ENCODE measurements at places on chromosomes 7 and 10.

GRCh38 chr7:4460597-4460996 is 221.5 kb upstream of the FOXK1 start:
- no peak for DNase-seq

DNA sequence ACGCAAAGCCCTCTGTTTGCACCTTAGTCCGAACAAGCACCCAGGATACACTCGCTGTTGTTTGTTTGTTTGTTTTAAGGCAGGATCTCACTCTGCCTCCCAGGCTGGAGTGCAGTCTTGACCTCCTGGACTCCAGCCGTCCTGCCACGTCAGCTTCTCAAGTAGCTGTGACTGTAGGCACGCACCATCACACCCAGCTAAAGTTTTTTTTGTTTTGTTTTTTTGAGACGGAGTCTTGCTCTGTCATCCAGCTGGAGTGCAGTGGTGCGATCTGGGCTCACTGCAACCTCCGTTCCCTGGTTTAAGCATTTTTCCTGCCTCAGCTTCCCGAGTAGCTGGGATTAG is 76.8 kb downstream of the CTBP2 start:
- no peak for DNase-seq

DNA sequence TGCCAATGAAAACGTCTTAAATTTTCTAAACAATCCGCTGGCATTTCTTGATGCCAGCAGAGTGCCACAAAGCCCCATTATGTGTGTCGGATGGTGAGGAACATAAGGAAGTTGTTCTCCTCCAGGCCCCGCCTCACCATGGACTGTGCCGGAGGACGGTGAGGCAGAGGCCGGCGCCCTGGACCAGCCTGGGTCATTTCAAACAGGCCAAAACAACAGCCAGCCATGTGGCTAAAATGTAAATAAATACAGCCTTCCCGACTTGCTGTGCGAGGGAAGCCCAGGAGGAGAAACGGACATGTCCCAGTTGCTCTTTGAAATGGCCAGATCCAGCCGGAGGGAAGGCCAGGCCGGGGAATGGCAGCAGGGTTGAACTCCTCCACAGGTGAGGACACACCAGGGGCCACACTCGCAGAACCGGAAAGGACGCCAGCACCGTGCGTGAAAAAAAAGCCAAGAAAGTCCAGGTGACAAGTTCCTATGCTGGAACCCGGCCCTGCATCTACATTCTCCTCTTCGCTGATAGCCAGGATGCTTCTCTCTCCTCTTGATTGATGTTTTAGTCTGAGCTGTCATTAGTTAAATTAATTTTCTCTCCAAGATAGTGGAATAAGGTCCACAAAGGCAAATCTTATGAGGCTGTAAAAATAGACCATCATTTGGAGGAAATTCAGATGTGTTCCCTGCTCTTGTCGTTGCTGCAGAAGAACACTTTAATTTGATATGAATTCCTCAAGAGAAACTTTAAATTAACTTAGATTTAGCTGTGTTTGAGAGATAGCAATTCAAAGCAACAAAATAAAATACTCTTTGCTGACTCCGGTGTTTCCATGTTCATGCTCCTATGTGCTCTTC is 64.6 kb downstream of the EBF3 start:
- no peak for DNase-seq

- no peak for DNase-seq
Observed at GRCh38 chr7:12588259-12588904, 17.9 kb downstream of the SCIN start.

GRCh38 chr10:102919992-102920739 is 2.1 kb downstream of the CNNM2 start:
- no peak for DNase-seq

- no peak for DNase-seq
Observed at GRCh38 chr10:123522702-123523312, 143.3 kb upstream of the GPR26 start.

- no peak for DNase-seq
Observed at GRCh38 chr7:98685541-98685940, 68.5 kb downstream of the NPTX2 start.

DNA sequence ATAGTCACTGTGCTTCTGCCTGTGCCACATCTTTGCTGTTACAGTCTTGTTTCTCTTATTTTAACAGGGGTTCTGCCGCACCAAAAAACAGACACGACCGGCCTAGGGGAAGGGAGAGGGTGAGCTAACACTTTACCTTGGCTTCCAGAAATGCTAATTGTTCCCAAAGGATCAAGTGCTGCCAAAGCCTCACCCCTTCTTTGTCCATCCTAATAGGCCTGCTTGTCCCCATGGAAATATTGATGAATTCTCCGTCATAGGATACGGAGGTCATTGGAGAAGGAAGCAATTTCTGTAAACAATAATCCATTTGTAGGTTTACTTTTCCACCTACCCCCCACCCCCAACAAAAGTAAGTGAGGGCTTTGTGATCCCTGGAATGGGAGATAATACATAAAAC is 567.3 kb downstream of the KCNMA1 start:
- no peak for DNase-seq

DNA sequence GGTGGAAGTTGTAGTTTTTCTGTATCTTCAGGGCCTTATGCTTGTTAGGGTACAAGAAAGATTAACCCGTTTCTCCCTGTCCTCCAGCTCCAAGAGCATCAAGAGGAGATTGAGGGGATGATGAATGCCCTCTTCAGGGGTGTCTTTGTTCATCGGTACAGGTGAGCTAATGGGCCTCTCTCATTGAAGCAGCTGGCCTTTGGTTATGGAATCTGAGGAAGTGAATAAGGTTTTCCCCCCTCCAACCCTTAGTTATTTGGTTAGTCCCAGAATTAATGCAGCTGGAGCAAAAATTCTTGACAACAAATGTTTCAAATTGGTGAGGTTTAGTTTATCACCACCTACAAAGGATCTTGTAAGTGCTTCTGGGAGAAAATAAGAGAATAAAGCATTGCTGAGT is 17.5 kb downstream of the STAG3 start:
- DNase-seq, result no peak

- DNase-seq, result no peak
Observed at GRCh38 chr10:58585435-58585834, 72.8 kb downstream of the BICC1 start.

GRCh38 chr7:96737545-96738050 is 28.0 kb upstream of the SEM1 start:
- no peak for DNase-seq

DNA sequence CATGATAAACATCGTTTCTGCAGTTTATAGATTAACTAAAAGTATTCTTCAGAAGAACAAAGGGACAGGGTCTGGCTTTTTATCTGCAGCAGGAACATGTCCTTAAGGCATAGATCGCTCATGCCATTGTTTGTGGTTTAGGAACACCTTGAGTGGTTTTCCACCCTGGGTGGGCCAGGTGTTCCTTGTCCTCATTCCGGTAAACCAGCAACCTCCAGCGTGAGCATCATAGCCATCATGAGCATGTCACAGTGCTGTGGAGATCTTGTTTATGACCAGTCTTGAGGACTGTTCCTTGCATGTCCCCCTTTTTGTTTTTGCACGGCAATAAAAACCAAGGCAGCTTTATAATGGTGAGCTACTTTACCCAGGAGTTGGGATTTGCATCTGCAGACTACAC is 33.9 kb downstream of the STOX1 start:
- no peak for DNase-seq

GRCh38 chr7:22872096-22872807 is 49.6 kb upstream of the TOMM7 start:
- no peak for DNase-seq

GRCh38 chr7:78226059-78226719 is 427.6 kb downstream of the PHTF2 start:
- DNase-seq, result no peak

Measured in activated naive CD4-positive, alpha-beta T cell (primary cell).